ENCODE measurements at places on chromosomes 4 and X.

GRCh38 chr4:4613126-4613465 lies 71.2 kb upstream of the STX18 start:
- no peak for DNase-seq

- DNase-seq, result no peak
These were observed 329.3 kb downstream of the GBA3 start for GRCh38 chr4:23022032-23022431.

- no peak for DNase-seq
These were observed 958.6 kb downstream of the STIM2 start for GRCh38 chr4:27819246-27819645.

DNA sequence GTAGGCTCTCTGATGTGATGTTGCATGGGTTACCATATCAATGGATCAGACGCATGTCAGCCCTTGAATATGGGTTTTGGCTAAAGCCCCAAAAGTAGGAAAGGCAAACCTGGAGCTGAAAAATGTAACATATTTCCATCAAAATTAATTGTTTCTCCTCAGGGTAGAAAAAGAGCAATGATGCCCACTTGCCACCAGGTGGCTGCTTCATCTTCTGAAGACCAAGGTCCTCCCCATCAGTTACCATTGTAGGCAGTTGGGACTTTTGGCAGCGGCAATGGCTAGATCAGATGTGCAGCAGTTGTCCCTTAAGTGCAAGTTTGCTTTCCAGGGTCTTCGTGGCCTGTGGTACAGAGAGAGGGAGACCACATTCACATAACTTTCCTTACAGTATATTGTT lies 118.2 kb downstream of the NAF1 start:
- peak; percentile 11 for DNase-seq

DNA sequence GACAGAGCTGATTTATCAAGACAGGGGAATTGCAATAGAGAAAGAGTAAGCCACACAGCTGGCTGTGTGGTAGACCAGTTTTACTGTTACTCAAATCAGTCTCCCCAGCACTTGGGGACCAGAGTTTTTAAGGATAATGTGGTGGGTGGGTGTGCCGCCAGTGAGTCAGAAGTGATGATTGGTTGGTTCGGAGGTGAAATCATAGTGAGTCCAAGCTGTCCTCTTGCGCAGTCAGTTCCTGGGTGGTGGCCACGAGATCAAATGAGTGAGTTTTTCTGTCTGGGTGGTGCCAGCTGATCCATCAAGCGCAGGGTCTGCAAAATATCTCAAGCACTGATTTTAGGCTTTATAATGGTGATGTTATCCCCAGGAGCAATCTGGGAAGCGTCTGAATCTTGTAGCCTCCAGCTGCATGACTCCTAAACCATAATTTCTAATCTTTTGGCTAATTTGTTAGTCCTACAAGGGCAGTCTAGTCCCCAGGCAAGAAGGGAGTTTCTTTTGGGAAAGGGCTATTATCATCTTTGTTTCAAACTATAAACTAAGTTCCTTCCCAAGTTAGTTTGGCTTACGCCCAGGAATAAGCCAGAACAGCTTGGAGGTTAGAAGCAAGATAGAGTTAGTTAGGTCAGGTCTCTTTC lies 44.0 kb upstream of the PPP1R2C start:
- DNase-seq, result no peak

GRCh38 chrX:69215161-69215875 lies 50.1 kb upstream of the PJA1 start:
- DNase-seq, result no peak

- DNase-seq, result no peak
These were observed 6.9 kb downstream of the UBA1 start for GRCh38 chrX:47200385-47201150.

DNA sequence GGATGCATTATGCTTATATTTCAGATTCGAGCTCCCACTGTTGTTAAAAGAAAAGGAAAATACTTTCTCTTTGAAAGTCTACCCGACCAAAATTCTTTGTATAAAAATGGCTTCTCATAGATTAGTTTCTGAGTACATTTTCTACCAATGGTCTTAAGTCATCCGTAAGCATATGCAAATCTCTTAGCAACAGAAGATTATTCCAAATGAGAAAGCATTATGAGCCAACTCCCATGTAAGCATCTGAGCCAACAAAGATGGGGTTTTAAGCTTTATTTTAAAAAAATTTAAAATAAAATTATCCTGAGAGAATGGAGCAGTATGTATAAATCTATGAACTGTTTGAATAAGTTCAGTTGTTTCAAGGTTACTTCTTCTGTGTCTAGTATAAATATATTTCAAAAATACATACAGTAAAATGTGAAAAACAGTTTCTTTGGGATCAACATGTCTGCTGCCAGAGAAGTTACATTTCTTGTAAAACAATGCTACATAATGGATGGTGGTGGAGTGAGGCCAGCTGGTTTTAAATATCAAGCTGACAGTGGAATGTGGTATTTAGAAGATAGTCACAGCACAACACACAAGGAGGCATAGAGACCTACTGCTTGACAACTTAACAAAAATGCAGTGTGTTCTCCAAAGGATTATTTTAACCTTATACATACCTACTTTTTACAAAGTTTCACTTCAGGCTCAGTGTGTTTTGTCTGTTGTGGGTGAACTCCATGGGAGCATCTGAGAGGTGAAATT lies 199.5 kb upstream of the DIPK2B start:
- no peak for DNase-seq

- no peak for DNase-seq
These were observed 45.6 kb downstream of the BBS12 start for GRCh38 chr4:122777846-122778673.

DNA sequence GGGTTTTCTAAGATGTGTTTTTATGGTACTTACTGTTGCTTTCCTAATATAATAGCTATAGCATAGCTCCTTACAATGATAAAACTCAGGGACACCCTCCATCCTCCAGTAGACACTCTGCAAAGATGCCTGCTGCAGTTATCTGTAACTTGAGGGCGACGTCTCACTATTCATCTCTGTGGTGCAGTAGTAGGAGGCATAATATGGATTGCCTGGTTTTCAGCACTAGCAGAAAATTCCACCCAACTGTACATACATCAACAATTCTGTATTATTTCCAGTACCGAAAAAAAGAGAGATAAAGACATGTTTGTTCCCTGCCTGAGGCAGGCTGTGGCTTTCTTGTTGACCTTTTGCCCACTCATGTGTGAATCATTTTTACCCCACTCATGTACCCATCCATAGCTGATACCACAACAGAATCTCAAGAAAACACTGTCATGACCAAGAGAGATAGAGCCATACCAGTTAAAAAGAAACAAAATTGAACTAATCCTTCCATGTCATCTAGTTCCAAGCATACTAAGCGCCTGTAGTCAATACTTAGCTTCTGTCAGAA lies 220.1 kb downstream of the RAB28 start:
- DNase-seq, result no peak

DNA sequence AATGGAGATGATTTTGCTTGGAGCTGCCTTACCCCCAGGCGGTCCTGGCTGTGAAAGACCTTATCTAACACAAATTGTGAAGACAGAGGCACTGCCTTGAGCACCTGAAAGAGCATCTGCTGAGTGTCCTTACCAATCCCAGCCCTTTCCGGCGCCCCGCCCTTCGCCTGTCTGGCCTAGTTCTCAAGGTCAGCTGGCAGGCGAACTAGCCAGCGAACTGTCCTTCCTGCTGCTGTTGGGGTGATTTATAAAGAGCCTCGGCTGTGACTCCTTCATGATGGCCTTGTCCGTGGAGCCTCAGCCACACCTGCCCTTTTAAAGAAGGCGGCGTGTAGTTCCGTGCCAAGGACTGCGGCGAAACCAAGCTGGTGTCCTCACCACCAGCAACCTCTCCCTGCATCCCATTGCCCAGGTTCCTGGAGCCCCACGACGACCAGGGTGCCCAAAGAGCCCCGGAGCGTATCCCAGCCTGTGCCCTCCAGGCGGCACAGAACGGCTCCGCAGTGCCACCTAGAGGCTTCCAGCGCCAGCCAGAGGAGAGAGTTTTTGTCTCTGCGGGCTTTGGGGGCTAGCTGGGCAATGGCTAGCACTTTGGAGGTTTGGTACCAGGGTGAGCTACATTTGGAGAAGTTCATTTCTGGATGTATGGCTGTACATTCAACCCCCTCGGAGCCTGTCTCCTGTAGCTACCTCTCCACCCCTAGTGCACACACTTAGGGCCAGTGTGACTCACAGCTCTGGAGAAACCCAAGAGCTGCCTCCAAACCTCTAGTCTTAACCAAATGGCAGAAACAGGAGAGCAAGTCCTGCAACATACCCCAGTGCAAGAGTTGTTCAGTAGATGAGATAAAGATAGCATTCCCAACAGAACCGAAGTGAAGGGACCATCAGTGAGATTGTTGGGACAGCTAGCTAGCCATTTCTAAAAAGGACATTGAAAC lies 36.8 kb upstream of the VMA21 start:
- peak; percentile 11 for DNase-seq

DNA sequence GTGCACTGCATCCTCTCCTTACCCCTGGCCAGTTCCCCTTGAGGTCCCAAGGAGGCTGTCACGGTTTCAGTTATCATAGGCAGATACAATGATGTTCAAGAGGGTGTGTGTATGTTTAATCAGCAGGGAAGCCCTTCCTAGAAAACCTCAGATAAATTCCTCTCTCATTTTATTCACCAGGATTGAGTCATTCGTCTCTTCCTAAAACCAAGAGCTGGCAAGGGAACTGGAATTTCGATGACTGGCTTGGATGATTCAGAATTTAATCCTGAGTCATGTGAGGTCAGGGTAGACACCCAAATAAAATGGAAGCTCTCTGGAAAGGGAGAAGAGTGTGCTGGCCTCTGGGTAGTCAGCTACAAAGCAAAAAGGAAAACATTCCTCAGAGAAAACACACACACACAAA lies 106.2 kb upstream of the RAPGEF2 start:
- DNase-seq, result no peak

GRCh38 chr4:7309181-7309580 lies 116.8 kb downstream of the SORCS2 start:
- no peak for DNase-seq

Data from stimulated activated naive B cell treated with anti-CD40 and anti-IgM and Interleukin-4, amounts not matched to agents 10 μg/mL and 1 μg/mL and 100 μg/mL, for 72 hours (primary cell).